ENCODE measurements at places on chromosomes 1 and 21.

- peak; percentile 18 for DNase-seq
Measured at GRCh38 chr1:204077979-204078696, 5.2 kb downstream of the SOX13 start.

GRCh38 chr1:8031176-8031785 is 5.2 kb upstream of the ERRFI1 start:
- no peak for DNase-seq

DNA sequence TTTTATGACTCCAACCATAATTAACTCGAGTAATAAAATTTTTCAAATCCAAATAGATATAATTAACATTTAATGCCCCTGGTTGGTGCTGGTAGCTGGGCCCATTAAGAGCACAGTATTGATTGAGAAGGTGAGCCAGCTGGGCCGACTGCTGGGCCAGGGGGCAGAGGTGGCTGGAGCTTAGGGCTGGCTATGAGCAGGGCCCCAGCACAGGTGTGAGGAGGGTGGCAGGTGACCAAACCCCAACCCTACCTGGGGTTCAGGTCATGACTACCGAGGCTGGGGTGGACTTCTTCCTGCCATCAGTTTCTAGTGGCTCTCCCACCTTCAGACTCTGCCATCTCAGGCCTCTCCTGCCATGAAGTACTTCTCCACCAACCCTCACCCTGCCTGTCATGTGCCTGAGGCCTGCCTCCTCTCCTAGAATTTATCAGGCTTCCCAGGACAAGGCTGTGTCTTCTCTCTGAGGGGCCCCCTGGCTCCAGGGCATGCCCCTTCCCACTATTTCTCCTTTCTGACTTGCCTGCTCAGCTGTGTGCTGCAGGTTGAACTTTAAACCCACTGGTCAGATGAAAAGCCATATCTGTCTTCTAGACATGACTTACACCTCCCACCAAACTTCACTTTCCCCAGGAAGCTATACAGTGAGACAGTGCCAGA is 85.6 kb downstream of the TMEM53 start:
- no peak for DNase-seq

- DNase-seq = peak; percentile 16
Measured at GRCh38 chr1:117215733-117216462, 5.2 kb upstream of the VTCN1 start.
